HS-27A (cell line): ENCODE measurements at places on chromosomes 16 and 17.

DNA sequence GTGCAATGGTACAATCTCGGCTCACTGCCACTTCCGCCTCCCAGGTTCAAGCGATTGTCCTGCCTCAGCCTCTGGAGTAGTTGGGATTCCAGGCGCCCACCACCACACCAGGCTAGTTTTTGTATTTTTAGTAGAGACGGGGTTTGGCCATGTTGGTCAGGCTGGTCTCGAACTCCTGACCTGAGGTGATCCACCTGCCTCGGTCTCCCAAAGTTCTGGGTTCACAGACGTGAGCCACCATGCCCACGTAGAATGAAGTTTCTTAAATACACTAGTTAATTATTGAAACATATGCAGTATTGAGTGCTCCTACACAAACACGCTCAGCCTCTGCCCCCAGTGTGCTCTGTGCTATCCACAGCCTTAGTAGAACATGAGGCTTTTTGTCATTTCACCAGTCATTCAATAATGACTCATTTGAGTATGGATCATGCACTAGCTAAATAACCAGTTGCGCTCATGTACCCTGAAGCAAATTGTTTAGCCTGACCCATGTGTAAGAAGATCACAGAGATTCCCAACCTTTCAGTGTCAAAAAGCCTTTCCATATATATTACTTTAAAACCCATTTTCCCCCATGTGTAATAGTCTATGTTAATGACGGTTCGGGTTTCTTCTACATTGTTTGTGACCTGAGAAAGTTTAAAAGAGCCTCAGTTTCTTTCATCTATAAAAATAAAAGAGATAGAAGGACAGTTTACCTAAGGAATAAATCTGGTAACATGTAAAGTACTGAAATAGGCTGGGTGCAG, 49.7 kb downstream of the TUBD1 start:
- no peak for DNase-seq

DNA sequence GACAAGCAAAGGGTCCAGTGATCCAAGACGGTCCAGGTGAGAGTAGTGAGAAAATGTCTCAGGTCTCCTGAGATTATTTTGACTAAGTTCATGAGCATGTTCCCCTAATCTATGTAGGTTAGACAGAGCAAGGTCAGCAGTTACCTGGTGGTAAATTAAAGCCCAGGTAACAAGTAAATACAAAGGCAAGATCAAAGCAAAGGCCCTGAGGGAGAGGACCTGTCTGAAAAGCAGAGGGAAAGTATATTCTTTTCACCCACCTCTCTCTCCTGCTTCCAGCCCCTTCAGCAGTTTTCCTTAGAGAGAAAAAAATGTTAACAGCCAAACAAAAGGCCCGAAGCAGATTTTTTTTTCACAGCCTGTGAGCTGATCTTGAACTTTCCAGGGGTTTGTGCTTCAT, 302.7 kb downstream of the MAP2K6 start:
- no peak for DNase-seq

- DNase-seq: no peak
These were observed 265.2 kb downstream of the XYLT1 start for GRCh38 chr16:17205279-17206211.

DNA sequence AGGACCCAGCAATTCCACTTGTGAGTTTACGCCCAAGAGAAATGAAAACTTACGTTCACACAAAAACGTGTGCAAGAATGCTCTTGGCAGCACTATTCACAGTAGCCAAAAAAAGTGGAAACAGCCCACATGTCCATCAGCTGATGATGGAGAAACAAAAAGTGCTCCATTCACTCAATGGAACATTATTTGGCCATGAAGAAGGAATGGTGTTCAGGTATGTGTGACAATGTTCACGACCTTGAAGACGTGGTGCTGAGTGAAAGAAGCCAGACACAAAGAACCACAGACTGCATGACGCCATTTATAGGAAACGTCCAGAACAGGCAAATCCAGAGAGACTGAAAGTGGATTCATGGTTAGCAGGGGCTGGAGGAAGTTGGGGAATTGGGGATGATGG, 84.9 kb downstream of the ZDHHC7 start:
- no peak for DNase-seq

DNA sequence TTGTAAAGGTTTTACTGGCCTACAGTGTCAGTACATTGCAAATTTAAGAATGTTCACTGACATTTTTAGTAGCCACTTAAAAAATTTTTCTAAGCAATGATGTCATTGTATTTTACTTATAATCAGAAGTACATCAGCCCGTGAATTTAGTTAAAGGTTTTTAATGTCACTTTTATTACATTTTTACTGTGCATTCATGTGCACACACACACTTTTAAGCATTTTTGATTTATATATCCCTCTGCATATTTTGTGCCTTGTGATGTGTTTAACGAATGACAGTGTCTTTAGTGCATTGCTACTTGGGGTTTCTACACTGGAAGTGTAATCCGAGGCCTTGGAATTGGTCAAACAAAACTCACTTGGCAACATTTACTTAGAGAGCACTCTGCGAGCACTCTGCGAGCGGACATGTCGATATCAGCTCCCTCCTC, 190.4 kb downstream of the WWOX start:
- no peak for DNase-seq

DNA sequence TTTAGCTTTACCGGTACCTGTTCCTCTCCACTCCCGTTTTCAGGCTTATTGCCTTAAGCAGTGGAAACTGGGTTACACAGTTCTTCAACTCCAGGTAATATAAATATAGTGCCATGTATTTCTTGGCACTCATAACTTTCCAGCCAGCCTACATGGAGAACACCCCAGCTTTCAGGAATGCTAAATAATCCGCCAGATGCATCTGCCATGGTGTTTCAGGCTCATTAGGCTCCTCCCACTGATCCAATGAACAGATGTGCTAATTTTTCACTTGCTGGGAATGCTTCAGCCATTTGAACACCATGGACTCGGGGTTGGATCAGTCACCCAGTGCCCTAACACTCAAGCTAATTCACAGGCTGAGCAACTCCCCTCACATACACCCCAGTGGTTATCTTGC, 4.6 kb downstream of the ANKFN1 start:
- DNase-seq: no peak

DNA sequence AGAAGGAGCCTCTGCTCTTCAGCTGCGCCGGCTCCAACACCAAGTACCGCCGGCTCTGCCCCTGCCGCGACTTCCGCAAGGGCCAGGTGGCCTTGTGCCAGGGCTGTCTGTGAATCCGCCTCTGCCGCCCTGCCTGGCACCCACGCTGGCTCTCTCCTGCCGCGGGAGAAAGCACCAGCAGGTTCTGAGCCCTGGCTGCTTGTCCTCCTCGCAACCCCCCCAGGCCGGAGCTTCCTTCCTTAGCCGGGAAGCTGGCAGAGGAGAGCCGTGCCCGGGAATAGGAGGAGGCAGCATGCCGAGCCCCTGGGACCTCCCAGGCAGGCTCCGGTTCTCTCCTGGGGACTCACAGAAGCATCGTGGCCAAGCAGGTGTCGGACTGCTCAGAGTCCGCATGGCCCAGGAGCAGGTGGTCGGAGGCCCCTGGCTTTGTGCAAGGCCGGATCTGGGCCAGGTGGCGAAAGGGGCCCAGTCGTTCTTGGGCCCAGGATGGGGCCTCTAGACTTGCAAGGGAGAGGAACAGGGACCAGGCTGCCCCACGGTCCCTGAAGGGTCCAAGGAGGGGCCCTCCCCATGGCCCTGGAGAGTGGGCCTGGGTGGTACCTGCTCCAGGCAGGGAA, 80.6 kb downstream of the MGAT5B start:
- DNase-seq: no peak

DNA sequence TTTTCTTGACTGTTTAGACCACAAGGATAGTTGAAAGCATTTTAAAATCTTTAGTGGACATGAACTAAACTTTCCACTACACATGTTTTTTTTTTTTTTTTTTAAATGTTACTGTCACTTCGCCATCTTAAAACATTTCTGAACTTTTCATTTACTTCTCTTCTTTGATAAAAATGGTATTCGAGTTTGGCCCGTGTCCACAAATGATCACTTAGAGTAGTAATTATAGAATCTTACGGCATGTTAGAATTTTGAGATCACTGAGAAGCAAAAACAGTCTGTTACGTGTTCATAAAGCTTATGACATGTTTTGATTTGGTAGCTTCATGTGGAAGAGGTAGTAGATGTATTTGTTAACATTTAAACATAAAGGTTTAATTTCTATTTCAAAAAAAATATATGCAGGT, 1.1 kb downstream of the NSRP1 start:
- DNase-seq: no peak

- DNase-seq: no peak
These were observed 21.6 kb upstream of the PSMC5 start for GRCh38 chr17:63805591-63805990.

- DNase-seq: no peak
These were observed 9.6 kb downstream of the MARVELD3 start for GRCh38 chr16:71635632-71636031.

DNA sequence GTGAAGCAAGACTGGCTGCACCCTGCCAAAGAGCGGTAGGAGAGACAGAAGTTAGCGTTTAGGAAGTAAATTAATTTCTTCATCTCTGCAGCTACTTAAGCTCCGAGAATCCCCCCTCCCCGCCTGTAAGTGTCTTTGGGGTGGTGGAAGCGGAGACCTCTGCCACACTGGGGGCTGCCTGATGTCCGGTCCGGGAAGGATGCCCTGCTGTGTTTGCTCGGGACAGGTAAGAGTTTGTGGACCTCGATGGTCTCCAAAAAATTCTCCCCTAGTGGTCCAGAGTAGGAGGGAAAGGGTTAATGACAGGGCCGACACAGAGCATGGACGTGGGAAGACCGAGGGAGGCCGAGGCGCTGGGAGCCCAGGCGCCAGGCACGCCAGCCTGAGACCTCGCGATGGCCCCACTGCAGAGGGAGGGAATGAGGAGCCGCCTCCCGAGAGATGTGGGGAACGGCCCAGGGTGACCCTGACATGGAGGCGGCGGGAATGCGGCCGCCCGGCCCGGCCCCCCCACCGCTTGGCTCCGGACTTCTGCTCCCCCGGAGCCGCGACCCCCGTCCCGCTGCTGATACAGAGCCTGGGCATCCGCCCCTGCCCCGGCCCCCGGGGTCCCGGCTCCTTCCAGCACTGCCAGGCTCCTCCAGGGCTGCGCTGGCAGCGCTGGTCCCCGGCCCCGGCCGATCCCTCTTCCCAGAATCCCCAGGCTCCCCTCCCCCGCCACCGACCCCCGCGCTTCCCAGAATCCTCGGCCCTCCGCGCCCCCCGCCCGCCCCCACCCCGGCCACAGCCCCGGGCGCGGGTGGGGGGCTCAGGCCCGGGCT, 680 bp downstream of the ZNF629 start:
- no peak for DNase-seq

DNA sequence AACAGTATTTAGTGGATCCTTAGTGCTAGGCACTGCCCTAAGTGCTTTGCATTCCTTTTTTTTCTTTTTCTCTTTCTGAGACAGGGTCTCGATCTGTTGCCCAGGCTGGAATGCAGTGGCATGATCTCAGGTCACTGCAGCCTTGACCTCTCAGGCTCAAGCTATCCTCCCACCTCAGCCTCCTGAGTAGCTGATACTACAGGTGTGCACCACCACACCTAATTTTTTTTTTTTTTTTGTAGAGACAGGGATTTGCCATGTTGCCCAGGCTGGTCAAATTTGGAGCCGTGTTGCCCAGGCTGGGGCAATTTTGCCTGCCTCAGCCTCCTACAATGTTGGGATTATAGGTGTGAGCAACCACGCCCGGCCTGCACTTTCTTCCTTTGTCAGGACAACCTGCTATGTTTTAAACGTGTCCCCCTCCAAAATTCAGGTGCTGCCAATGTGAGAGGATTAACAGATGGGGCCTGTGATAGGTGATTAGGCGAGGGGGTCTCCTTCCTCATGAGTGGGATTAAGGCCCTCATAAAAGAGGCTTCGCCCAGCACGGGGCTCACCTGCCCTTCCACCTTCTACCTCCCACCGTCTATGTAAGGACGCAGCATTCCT, 5.4 kb downstream of the NQO1 start:
- no peak for DNase-seq

DNA sequence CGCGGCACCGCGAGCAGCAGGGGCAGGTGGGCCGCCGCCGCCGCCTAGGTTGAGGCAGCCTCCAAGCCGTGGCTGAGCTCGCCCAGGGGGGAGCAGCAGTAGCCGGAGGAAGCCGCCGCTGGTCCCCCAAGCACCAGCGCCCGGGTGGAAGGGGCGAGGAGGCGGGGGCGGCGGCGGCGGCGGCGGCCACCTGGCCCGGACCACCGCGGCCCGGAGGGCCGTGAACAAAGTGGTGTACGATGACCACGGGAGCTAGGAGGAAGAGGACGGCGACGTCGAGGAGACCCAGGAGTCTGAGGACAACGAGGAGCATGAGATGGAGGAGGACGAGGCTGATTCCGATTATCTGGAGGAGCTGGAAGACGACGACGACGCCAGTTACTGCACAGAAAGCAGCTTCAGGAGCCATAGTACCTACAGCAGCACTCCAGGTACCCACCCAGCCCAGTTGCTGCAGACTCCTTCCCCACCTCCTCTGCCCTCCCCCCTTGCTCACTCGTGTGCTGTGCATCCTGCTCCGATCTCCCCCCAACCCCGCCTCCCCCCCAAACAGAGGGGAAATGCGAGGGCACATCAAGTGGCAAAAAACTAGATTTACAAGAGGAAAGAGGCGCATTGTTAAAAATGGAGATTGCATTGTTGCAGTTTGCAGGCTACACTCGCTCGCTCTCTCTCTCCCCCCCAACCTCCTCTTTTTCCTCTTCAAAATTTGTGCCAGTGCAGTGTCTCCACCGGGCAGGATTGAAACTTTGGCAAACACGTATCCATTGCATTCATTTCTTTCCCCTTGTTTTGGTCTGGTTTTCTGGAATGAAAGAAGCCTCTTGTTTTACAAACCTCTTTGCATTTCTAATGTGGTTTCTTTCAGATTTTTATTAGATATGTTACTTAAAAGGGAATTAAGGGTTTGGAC, 41.8 kb upstream of the AMZ2 start:
- no peak for DNase-seq

GRCh38 chr17:44203731-44204440, 4.2 kb upstream of the ATXN7L3 start:
- DNase-seq: no peak

DNA sequence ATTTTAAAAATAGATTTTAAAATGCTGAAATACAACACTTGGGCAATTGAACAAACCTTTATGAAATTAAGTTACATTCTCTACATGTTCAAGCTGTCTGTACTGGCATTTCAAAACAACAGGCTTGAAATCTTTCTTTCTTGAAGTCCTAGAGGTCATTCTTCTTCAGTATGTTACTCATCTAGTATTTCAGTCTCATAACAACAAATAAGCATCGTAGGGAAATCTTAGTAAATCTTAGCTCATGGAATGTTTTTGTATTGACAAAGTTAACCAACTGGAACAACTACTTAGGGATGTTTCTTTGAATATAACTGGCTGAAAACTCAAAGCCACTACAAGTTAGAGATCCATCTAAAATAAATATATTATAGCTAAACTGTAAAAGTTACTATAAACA, 96.6 kb downstream of the KIF2B start:
- no peak for DNase-seq
